Activated CD4-positive, CD25-positive, alpha-beta regulatory T cell treated with anti-CD3 and anti-CD28 coated beads, Interleukin-2, amount 50 U/mL, for 16 hours (primary cell): ENCODE measurements at places on chromosomes 1 and 21.
A peak's percentile ranks its signal among the peaks of the same experiment; 100 is the strongest.

- DNase-seq: no peak
Measured at GRCh38 chr1:177077006-177077405, 87.5 kb downstream of the ASTN1 start.

DNA sequence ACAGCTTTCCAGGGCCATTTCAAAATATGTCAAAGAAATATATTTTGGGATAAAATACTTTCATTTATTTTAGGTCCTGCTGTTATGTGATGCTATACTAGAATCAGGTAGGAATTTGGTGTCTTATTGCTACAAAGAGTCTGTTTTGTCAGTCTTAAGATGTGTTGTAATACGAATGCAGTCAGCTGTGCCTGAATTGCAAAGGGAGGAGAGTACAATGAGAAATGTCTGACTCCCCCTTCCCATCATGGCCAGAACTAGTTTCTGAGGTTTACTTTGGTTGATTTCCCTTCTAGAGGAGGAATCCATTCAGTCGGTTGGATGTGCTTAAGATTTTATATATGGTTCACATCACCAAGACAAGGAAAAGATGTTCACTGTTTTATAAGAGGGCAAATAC lies 75.7 kb upstream of the TNFSF18 start:
- no peak for DNase-seq

- DNase-seq: no peak
Measured at GRCh38 chr1:201593200-201593921, 54.4 kb downstream of the NAV1 start.

DNA sequence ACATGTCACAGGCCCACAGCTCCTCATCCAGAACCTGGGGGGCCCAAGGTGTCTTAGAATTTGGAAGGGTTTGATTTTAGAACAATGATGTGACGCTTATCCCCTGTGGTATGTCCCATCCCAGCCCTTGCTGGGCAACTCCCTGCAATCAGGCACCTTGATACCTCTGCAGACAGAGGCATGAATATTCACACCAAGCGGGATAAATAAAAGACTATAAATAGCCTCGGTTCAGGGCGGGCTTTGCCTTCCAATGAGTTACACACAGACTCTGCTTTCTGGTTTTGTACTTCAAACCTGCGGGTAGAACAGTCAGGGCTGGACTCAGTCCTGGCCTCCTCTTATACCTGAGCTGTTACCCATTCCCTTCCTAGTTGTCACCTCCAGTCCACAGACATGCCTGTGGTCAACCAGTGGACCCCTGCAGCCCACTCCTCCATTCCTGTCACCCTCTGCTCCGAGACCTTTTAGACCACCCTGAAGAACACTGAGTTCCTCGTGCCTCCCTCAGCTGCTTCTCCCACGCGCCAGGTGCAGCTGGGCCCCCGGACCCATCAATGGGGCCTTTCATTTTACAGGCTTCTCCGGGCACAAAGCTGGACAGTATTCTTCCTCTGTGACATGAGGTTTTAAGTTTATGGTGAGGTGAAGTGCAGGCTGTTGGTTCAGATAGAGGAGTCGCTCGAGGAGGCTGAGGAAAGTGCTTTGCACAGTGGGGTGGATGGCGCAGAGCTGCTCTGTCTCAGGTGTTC lies 120.1 kb upstream of the TNR start:
- DNase-seq: no peak

DNA sequence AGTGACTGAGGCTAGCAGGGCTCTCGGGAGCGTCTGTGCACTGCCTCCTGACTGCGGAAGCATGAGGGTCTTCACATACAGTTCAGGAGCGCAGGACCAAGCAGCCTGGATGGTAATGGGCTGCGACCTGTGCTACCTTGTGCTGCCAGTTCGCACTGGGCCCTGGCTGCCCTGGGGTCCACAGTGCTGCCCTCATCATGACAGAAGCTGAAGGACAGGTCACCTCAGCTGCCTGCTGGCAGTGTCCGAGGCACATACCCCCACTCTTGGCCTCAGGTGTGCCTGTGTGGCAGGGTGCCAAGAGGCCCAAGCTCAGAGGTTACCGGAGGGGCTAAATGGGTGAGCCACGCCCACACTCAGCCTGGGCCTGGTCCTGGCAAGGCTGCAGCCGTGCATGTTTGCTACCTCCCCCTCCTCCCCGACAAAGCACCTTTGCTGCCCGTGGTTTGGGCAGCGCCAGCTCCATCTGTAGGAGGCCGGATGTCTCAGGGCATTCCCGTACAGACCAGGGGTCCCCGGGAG lies 4.4 kb downstream of the JMJD4 start:
- no peak for DNase-seq

- no peak for DNase-seq
Measured at GRCh38 chr1:166882893-166883292, 6.8 kb upstream of the TADA1 start.

DNA sequence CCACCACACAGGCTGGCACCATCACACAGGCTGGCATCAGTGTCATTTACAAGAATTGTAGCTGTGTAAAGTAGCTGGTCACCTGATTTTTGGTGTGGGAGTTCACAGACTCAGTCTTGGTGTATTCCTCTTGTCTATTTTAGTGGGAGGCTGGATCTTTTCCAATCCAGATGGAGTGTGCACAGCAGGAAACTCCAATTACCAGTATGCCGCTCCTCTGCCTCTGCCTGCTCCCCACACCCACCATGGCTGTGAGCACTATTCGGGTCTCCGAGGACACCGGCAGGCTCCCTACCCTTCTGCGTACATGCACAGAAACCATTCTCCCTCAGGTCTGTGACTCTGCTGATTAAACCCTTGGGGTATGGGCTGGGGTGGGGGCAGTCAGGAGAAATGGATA lies 24.2 kb downstream of the TBX19 start:
- no peak for DNase-seq

DNA sequence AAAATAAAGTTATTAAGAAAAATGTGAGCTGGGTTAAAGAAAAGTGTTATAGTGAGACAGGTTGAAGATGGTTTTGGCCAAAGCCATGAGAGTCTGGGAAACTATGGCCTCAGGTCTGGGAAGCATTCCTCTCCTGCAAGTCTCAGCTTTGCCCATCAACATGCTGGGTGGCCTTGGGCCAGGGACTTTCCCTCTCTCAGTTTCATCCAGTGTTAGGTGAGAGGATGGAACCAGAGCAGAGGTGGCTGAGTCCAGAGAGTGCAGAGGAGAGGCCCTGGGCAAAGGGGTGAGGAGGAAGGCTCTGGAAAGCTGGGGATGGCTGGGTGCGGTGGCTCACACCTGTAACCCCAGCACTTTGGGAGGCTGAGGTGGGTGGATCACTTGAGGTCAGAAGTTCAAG lies 10.5 kb downstream of the PADI2 start:
- DNase-seq: no peak

DNA sequence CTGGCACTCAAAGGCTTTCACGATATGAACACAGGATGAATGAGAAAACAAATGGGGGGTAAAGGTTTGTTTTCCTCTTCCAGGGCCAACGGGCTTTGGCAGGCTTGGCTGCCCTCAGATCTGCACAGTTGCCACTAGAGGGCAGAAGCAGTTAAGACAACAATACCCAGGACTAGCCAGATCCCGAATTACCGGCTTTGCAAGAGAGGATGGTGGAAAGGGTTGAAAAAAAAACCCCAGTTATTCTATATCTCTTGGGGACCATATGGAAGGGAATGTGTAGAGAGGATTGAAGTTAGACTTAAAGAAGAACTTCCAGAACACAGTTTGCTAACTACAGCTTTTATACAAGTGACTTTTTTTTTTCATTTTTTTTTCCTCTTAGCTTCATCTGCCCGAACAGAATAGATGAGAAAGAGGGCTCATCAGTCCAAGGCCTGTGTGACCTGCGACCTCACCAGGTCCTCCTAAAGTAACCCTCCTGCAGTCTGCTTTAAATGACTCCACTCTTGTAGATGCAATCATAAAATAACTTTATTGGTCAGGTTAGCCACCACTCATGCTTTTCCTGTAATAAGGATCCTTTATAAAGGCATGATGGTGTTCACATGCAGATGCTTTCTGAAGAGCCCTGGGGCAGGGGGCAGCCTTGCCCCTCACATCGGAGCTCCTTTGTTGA lies 10.7 kb downstream of the FMOD start:
- DNase-seq: peak; percentile 30

DNA sequence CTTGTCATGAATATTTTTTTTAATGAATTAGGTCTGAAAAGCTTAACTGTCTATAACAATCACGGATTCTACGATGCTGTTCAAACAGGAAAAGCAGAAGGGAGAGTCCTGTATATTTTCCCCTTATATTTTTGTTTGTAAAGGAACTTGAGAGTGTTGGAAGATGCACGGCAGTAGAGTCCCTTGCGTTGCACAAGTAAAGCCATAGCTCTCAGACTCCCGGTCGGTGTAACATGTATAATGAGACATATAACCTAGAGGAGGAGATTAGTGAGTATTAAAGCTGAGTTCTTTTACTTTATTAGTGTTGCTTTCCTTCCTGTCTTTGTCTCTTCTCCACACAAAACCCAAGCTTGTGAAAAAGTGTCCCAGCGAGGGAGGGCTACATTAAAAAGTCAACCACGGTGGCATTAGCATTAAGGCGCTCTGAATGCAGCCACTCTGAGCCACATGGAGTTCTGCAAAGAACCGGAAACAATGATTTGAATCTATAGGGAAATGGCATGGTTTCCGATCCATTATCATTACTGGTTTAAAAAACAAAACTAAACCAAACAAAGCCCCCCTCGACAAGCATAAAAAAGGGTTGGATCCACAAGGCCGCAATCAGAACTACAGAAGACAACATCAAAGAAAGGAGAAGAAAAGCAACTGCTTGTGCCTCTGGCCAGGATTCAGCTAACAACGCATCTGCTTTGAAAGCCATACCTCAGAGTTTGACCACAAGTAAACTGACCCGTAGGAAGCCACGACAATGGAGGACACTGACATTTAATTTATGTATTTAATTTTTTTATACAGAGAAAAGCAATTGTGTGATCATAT lies 356.8 kb downstream of the LMO4 start:
- DNase-seq: no peak

DNA sequence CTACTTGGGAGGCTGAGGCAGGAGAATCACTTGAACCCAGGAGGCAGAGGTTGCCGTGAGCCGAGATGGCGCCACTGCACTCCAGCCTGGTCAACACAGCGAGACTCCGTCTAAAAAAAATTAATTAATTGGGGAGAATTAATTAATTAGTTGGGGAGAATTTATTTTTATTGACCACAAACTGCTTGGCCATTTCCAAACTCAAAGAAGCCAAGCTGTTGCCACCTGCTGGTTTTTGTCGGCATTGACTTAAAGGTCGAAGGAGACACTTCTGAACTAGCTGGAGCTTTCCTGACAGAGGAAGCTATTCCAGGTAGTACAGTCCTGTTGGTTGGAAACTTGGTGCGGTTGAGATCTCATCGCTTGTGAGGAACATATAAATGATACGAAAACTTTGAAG lies 13.1 kb downstream of the MAP1LC3C start:
- no peak for DNase-seq

DNA sequence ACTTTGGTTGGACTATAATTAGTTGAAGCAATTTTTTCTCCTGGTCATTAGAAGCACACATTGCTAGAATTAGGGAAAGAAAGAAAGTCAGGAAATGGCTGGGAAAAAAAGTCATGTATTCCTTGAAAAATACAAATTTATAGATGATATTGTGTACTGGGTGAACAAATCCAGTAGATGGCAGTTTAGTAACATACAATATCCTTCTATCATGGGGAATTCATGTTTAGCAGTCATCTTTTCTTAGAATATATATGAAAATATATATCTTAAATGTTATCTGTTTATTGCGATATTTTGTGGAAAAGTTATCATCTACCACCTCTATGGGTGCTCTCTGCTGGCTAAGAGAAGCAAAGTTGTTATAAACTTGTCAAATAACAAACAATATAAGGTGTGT lies 13.1 kb upstream of the ZRANB2 start:
- DNase-seq: no peak

- DNase-seq: no peak
Measured at GRCh38 chr1:18927082-18927653, 24.8 kb upstream of the ALDH4A1 start.

DNA sequence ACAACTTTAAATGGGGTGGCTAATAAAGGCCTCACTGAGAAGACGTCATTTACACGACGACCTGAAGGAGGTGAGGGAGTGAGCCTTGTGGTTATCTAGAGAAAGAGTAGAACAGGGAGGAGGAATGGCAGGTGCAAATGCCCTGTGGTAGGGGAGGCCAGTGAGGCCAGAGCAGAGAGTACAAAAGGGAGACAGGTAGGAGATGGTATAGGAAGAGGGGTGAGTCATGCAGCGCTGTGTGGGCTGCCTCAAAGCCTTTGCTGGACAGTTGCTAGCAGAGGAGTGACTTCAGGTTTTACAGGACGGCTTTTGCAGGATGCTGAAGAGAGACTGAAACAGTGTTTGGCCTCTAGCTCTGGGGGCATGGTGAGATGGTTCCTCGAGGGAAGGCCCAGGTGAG lies 116.0 kb downstream of the IER5 start:
- DNase-seq: no peak

DNA sequence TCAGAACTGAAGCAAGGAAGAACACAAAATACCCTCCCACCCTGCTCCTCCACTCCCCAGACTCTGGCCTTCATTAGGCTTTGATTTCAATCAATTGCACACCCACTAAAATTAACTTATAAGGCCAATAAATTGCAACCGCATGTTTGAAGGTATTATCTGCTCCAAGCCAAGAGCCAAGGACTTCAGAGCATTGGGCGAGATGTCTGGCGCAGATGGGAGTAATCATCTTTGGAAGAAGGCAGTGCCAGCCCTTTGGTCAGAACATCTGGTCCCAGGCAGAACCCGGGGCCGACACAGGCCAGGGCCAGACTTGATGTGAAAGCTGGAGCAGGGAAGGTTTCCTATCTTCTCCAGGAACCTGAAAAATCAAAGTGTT lies 60.0 kb downstream of the SLC66A1 start:
- no peak for DNase-seq

- no peak for DNase-seq
Measured at GRCh38 chr1:155717041-155717440, 28.1 kb downstream of the DAP3 start.
